PC-9 (cell line): ENCODE measurements at places on chromosomes 1 and 21. TPM values are rescaled to one million over a fixed set of nuclear protein-coding genes. Genes with fewer than 3 reads are reported as not detected.

Gene FCRL1
- not detected in 2 replicates for total RNA-seq

Gene RASAL2
- 47.8 and 54.1 TPM in 2 replicates for total RNA-seq

Gene MYOM3
- total RNA-seq: 11.9 and 14.5 TPM in 2 replicates

- H3K4me3 ChIP-seq: no peak overlapping the region
- no peak overlapping the region for H3K27ac ChIP-seq
- H3K27me3 ChIP-seq: peaks cover 61% of the 10 kb centered on the region
- H3K4me1 ChIP-seq: no peaks in the 10 kb centered on the region
- no peaks in the 10 kb centered on the region for H3K36me3 ChIP-seq
Measured at GRCh38 chr1:7372477-7373120, 398.5 kb upstream of the VAMP3 start.

DNA sequence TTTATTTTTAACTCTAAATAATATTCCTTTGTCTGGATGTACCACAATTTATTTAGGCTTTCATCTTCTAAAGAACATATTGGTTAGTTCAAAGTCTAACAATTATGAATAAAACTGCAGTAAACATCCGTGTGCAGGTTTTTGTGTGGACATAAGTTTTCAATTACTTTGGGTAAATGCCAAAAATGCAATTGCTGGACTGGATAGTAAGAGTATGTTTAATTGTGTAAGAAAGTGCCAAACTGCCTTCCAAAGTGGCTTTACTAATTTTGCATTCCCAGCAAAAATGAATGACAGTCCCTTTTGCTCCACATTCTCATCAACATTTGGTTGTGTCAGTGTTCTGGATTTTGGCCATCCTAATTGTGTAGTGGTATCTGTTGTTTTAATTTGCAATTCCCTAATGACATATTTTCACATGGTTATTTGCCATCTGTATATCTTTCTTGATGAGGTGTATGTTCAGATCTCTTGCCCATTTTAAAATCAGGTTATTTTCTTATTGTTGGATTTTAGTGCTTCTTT is 113.8 kb downstream of the DPYD start:
- H3K27ac ChIP-seq: no peak overlapping the region
- no peaks in the 10 kb centered on the region for H3K36me3 ChIP-seq
- H3K4me3 ChIP-seq: no peak overlapping the region
- no peaks in the 10 kb centered on the region for H3K4me1 ChIP-seq
- peak; percentile 13 for DNase-seq

DNA sequence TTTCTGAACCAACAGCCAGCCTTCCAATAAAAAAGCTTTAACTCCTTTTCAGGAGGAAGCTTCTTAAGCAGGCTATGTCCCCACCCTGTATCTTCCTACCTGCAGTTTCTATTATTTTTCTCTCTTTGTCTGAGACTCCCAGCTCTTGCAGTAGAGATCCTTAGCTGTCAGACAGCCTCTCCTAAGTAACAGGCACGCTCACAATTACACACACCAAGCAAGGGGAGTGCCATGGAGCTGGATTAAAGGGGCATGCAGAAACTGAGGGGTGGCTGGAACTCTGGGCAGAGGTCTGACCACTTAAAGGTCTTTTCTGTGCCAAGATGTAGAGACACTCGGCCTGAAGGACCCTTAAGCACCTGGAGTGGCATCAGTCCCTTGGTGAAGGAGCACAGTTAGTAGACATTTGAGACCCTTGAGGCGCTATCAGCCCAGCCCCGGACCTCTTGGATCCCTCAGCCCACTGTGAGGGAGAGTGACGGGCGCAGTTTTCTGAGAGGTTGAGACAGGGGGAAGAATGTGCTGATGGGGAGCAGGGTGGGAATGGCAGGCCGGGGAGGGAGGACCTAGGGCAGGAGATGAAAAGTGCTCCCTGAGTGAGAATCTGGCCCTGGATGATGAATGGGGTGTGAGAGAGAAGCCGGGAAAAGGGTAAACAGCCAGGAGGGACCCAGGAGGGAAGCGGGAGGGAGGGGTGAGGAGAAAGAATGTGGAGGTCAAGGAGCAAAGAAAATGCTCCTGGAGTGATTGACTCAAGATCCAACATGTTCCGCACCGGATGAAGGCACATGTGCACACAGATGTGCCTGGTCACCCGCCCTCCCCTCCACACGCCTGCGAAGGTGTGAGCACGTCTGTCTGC is 13.3 kb downstream of the PLXNA2 start:
- peaks cover 52% of the 10 kb centered on the region for H3K4me1 ChIP-seq
- DNase-seq: no peak
- H3K27me3 ChIP-seq: no peaks in the 10 kb centered on the region
- H3K27ac ChIP-seq: peak overlapping the region; percentile 27; the same call in 1 of the 2 replicates
- H3K4me3 ChIP-seq: no peak overlapping the region
- H3K36me3 ChIP-seq: no peaks in the 10 kb centered on the region

DNA sequence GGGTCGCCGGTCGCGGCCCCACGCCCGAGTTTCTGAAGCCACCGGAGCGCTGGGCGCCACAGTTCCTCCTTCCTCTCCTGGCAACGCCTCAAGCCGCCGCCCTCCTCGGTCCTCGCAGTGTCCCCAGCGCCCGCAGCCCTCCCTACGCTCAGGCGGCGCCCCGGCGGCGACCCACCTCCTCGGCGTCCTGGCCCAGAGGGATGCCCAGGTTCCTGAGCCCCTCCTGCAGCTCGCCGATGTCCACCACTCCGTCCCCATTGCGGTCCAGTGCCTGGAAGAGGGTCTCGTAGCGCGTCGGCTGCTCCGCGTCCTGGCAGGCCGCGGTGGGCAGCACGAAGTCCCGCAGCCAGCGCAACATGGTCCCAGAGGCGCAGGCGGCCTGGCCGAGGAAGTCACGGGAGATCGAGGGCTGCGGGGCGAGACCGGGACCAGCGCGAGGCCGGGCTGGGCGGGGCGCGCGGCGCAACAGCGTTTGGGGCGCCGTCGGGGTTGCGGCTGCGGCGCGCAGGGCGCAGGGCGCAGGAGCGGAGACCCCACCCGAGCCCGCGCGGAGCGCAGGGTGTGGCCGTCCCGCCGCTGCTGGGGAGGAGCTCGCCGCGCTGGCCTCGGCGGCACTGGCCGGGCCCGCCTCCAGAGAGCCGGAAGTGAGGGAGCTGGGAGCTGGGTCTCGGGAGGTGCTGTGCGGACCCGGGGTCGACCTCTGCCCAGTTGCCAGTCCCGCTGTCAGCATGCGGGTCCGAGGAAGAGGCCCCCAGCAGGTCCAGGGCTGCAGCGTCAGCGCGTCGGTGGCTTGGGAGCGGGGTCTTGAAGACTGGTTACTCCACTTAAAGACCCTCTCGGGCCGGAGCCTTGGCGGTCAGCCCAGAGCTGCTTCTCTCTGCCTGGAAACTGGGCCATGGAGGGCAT is at the start of gene SLC25A24:
TSS of gene SLC25A24 (minus strand) at position 563 of the 906 bp plus-strand sequence. CDS start at position 358, 205 bp downstream.
- H3K4me1 ChIP-seq: peaks cover 24% of the 10 kb centered on the region
- no peaks in the 10 kb centered on the region for H3K27me3 ChIP-seq
- peaks cover 38% of the 10 kb centered on the region for H3K36me3 ChIP-seq
- H3K4me3 ChIP-seq: peak within 1 kb of the TSS; percentile 91
- H3K27ac ChIP-seq: peak within 1 kb of the TSS; percentile 80

DNA sequence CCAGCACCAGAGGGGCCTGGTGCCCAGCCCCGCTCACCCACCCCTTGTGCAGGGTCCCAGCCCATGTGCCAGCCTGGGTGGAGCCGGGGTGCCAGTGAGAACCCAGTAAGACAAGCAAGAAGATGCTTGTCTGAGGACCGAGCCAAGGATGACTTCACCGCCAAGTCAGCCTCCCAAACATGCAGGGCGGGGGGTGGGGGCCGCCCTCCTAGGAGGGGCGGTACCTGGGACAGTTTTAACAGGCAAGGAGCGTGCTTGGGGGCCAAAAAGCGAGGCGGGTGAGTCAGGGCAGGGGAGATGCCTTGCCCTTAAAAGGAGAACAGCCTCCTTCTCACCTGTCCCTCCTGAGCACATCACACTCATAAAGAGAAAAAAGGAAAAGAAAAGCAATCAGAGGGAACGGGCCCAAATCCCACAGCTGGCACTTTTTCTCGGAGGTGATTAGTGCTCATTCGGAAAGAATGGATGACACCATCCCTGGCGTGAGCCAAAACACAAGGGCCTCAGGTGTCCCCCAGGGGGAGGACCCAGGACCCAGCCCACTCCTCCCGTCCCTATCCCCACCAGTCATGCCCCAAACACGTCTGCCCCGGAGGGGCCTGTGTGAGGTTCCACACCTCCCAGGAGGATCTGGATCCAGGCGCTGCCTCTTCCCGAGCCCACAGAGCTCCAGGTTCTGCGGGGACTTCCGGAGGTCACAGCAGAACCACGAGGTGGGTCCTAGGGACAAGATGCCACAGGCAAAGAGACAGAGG is 77.6 kb upstream of the IFFO2 start:
- no peaks in the 10 kb centered on the region for H3K27me3 ChIP-seq
- peak; percentile 66 for DNase-seq
- no peaks in the 10 kb centered on the region for H3K36me3 ChIP-seq
- no peak overlapping the region for H3K27ac ChIP-seq

DNA sequence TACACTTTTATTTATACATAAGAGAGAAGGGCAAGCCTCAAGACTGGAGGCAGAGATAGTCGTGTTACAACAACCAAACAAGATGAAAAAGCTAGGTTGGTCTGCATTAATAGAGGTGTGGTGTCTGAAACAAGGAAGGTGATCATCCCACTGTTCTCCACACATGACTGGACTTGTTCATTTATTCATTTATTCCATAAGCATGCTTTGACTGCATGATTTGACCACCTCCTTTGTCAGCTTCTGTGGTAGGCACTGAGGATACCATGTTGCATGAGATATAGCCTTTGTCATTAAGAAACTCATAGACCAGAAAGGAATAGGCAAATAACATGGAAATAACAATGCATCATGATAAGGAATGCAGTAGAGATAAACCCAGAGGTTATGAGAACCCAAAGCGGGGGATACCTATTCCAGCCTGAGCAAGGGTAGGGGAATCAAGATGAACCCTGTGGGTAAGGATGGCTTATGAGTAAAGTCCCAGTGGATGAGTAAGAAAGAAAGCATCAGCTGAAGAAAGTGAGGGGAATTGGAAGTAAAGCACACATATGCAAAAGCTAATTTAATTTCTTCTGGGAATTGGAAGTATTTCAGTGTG is 173.7 kb upstream of the FGGY start:
- no peak overlapping the region for H3K27ac ChIP-seq
- H3K27me3 ChIP-seq: no peaks in the 10 kb centered on the region
- no peak overlapping the region for H3K4me3 ChIP-seq
- peaks cover 2% of the 10 kb centered on the region; the same call in 1 of the 2 replicates for H3K4me1 ChIP-seq
- DNase-seq: no peak

- peak overlapping the region; percentile 78 for H3K27ac ChIP-seq
- H3K36me3 ChIP-seq: 0 out of 2 replicates have a peak, but pooled peaks cover under 1% of the 10 kb centered on the region
- H3K4me3 ChIP-seq: no peak overlapping the region
- peak; percentile 92 for DNase-seq
- peaks cover 99% of the 10 kb centered on the region for H3K4me1 ChIP-seq
Measured at GRCh38 chr1:159913451-159914192, 11.7 kb downstream of the TAGLN2 start.

GRCh38 chr1:220454155-220454777 is 73.7 kb upstream of the MARK1 start:
- no peak overlapping the region for H3K27ac ChIP-seq
- DNase-seq: no peak
- peaks cover 14% of the 10 kb centered on the region for H3K4me1 ChIP-seq
- H3K36me3 ChIP-seq: no peaks in the 10 kb centered on the region
- no peaks in the 10 kb centered on the region for H3K27me3 ChIP-seq

DNA sequence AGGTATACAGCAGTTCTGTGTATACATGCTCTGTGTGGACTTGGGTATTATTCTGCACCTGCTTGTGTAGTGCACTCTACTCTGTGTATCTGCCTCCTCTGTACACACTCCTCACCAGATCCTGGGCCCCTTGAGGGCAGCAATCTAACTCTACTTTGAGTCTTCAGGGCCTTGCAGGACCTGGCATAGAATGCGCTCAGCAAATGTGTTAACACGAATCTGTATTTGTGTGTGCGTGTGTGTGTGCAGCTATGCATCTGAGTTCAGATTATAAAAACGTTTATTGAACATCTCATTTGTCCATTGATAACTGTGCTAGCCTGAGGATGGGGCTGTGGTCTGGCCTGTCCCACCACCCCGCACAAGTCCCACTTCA is 3.9 kb upstream of the MEF2D start:
- DNase-seq: no peak
- H3K4me3 ChIP-seq: peak overlapping the region; percentile 32; the same call in 1 of the 2 replicates
- H3K27me3 ChIP-seq: no peaks in the 10 kb centered on the region
- H3K27ac ChIP-seq: peak overlapping the region; percentile 97

DNA sequence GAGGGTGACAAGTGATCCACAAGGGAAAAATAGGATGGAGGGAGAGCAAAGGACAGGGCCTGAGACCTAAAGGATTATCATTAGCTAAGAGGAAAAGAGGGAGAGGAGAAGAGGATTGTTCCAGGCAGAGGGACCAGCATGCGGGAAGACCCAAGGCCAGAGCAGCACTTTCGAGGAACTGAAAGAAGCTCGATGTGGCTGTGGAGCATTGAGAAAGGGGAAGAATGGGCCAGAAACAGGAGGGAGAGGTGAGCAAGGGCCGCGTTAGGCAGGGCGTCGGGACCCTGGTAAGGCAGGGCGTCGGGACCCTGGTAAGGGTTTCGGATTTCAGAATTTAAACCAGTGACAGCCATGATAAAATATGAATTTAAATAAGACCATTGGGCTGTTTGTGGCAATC is 22.8 kb upstream of the CSF1 start:
- H3K27me3 ChIP-seq: no peaks in the 10 kb centered on the region
- H3K4me1 ChIP-seq: peaks cover 14% of the 10 kb centered on the region
- DNase-seq: no peak
- no peaks in the 10 kb centered on the region for H3K36me3 ChIP-seq

GRCh38 chr1:12400027-12400693 is 170.3 kb downstream of the VPS13D start:
- no peak overlapping the region for H3K4me3 ChIP-seq
- no peaks in the 10 kb centered on the region for H3K27me3 ChIP-seq
- no peaks in the 10 kb centered on the region for H3K4me1 ChIP-seq
- no peak overlapping the region for H3K27ac ChIP-seq
- no peak for DNase-seq

GRCh38 chr1:149888247-149888998 is 10.9 kb upstream of the BOLA1 start:
- no peaks in the 10 kb centered on the region for H3K27me3 ChIP-seq
- peak; percentile 81 for DNase-seq
- peaks cover 27% of the 10 kb centered on the region for H3K4me1 ChIP-seq
- no peaks in the 10 kb centered on the region for H3K36me3 ChIP-seq

- H3K36me3 ChIP-seq: no peaks in the 10 kb centered on the region
- H3K4me3 ChIP-seq: no peak overlapping the region
- H3K4me1 ChIP-seq: no peaks in the 10 kb centered on the region
- peaks cover 87% of the 10 kb centered on the region for H3K27me3 ChIP-seq
- DNase-seq: no peak
Measured at GRCh38 chr1:112356765-112357164, 39.2 kb upstream of the CTTNBP2NL start.

DNA sequence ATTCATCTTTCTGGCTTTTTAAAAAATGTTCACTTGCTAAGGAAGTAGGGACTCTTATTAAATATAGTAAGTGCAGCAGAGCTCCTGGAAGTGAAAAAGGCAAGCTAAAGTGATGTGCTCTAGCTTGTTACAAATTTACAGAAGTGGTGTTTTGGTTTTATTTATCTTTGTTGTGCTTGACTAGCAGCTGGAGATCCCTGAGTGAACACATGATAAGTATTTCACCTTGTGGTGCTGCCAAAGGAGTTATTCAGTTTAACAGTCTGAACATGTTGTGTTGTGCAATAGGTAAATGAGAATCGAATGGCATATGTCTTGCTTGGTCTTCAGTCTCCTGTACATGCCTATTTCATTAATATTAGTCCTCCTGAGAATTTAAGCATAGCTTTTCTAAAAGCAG is 315.7 kb downstream of the TPR start:
- no peaks in the 10 kb centered on the region for H3K27me3 ChIP-seq
- no peaks in the 10 kb centered on the region for H3K36me3 ChIP-seq
- H3K27ac ChIP-seq: no peak overlapping the region
- H3K4me3 ChIP-seq: no peak overlapping the region
- H3K4me1 ChIP-seq: no peaks in the 10 kb centered on the region
